B cell (primary cell): ENCODE measurements at places on chromosomes 3 and 15.

- no peak for DNase-seq
Measured at GRCh38 chr3:130516645-130517512, at the start of gene COL6A6. Gene COL6A6, plus strand, starts transcription at chr3:130517177. Its CDS starts 43,188 bp downstream, at chr3:130560365.

DNA sequence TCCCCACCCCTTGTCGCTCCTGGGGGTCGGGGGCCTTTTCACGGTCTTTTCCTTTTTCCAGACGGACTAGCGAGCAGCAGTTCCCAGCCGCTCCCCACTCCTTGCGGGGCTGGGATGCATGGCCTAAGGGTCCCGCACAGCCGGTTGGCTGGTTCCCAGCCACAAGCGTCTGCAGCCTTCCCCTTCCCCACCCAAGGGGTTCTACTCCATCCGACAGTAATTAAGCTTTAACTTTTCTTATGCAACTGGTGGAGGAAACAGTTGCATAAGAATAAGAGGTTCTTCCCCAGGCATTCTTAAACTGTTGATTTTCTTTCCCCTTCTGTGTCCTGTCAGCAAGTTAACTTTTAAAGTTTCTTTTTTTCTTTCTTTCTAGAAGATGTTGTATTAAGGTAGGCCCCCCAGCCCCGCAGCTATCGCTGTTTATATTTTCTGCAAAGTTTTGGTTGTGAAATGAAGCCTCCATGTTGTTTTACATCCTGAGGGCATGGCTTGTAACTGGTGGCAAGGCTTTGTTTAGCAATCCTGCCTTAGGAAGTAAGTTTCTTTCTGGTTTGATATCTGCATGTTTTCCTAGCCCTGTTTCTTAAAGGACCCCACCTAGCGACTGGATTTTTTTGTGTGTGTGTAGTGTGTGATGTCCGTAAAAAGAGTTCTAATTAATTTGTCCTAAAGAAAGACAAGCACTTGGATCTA lies 207.5 kb downstream of the ZNF385D start:
- DNase-seq, result no peak

DNA sequence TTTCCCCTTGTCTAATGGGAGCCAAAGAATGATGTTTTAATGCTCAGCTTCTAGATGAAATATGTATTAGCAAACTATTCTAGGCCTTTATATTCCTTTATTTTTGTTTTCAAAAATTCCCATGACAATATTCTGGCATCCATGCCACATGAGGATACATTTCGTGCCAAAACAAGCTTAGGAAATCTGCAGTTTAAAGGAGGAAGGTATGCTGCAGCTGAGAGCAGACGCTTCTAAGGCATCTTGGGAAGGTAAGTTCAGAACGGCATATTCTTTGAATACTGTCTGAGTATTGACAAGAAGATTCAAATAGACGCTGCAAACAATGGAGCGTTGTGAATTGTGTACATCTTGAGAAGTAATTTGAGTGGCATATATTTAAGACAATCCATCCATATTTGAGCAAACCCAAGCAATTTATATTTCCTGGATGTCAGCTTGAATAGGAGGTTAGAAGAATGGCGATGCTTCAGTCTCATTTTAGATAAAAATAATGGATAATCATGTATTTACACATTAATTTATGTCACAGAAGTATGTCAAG lies 158.6 kb downstream of the RAP2B start:
- no peak for DNase-seq

DNA sequence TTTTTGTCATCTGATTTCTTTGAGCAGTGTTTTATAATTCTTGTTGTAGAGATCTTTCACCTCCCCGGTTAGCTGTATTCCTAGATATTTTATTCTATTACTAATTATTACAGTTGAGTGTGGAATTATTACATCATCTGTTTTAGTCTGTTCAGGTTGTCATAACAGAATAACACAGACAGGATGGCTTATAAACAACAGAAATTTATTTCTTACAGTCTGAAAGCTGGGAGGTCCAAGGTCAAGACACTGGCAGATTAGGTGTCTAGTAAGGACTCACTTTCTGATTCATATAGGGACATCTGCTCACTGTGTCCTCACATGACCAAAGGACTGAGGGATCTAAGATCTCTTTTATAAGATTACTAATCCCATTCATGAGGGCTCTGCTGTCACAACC lies 121.3 kb upstream of the THBS1 start:
- DNase-seq, result no peak

- no peak for DNase-seq
Measured at GRCh38 chr3:134054231-134054630, 24.5 kb upstream of the SLCO2A1 start.

DNA sequence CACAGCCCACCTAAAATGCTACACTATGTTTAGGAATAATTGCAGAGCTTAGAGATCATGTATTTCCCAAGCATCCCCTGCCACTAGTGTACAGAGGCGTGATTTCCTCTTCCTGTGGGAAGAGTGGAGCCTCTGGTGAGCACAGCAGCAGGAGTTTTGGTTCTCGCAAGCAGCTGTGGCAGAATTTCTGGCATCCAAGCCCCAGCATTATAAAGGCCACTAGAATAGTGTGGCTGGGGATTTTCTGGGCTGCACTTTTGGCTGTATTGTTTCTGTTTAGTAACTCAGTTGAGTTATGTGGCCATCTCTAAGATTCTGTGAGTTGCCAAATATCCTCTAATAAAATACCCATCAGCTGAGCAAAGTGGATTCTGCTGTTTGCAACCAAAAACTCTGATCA lies 64.7 kb downstream of the GPR176 start:
- DNase-seq, result no peak
